NK-92 treated with Interleukin-12 subunit alpha and Interleukin-12 subunit beta, amount 100 ng/mL, for 24 hours (cell line): ENCODE measurements at places on chromosomes 7 and 10.
A peak's percentile ranks its signal among the peaks of the same experiment; 100 is the strongest.

- DNase-seq, result peak; percentile 10
Observed at GRCh38 chr10:69101451-69102095, 13.7 kb downstream of the SRGN start.

- DNase-seq, result peak; percentile 1
Observed at GRCh38 chr7:122802301-122802751, 83.9 kb downstream of the CADPS2 start.

DNA sequence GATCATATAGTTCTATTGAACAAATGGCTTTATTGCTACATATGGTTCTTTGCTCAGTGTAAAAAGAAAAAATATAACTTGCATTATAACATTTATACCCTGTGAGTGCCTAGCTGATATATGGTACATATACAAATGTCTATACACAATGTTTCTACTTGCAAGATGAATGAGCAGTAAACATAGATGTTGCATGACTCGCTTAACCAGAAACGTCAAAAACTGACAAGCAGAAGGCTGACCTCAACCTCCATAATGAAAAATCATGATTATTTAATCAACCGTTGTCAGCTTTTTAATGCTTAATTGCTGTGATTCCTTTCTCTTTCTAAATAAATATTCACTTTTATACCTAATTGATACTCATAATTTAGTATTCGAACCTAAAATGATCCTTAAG lies 183.3 kb downstream of the PTN start:
- DNase-seq, result no peak

DNA sequence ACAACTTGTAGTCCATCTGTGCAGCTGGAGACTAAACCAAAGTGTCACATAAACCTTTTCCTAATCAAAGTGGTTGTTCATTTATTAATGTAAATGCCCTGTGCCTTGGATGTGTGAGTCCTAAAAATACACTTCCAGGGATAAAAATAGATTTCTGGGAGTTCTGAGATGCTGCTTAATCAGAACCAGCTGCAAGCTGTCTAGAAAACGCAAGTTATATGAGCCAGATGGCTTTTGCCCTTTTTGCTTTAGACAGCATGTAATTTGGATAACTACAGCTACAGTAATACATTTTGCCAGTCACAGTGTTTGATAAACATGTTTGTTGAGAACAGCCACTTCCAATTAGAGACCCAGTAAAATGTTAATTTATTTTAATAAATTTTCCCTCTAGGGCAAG lies 185.1 kb upstream of the PRPS1L1 start:
- no peak for DNase-seq
